Activated CD4-positive, alpha-beta T cell treated with anti-CD3 and anti-CD28 coated beads, Interleukin-10, Interleukin-2, amounts not matched to agents 100 ng/mL and 50 ng/mL, durations not matched to agents 16 hours and 8 hours (primary cell): ENCODE measurements at places on chromosomes 7 and 10.

- DNase-seq, result peak; percentile 5
Observed at GRCh38 chr7:120273476-120273975, 551 bp downstream of the KCND2 start.

DNA sequence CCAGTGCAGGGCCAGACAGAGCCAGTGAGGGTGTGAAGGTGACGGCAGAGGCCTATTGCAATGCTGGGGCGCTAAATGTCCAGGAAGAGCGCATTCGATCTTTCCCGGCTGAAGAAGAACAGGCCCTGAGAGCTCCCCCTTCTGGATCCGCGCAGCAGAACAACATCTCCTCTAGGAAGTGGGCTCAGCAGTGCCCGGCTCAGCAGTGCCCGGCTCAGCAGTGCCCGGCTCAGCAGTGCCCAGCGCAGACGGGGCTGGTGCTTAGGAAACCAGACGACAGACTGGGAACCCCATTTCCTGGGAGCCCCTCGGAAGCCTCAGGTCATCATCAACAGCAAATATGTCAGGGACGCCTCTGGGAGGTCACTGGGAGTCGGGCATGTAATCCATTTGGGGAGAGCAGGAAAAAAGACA is 4.7 kb upstream of the NOS3 start:
- DNase-seq, result peak; percentile 57

GRCh38 chr7:149569726-149570422 is 72.3 kb upstream of the ZNF746 start:
- no peak for DNase-seq

DNA sequence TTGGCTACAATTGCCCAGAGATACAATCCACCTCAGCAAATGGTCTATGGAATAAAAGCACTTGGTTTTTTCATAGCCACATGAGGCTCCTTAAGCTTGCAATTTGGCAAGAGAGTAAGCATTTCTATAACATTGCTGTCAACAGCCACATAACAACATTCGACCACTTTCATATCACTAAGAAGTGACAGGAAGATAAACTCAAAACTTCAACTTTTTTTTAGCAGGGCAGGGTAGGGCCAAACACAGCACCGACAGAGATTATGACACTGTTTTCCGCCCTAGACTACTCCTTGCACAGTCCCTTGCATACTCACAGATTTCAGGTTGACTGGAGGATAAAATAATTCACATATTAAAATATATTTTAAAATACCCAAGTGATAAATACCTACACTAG is 185.4 kb downstream of the JAZF1 start:
- DNase-seq, result no peak

GRCh38 chr7:28609608-28610007 is 197.3 kb downstream of the CREB5 start:
- DNase-seq, result no peak

DNA sequence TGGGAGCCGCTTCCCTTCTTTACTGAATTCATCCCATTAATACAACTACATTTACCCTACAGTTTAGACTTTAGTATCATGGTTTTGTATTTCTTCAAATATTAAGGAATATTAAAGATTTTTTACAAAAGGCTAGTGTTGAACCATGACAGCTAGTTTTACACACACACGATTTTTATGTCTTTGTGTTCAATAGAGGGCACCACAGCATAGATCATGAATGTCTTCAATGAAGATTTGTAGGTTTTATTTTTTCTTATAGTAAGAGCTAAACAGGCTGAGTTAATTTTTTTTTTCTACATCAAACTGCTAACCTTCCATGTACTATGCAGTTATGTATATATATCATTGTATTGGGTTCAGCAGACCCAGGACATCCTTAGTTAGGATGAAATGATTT is 76.9 kb downstream of the SNX10 start:
- no peak for DNase-seq

DNA sequence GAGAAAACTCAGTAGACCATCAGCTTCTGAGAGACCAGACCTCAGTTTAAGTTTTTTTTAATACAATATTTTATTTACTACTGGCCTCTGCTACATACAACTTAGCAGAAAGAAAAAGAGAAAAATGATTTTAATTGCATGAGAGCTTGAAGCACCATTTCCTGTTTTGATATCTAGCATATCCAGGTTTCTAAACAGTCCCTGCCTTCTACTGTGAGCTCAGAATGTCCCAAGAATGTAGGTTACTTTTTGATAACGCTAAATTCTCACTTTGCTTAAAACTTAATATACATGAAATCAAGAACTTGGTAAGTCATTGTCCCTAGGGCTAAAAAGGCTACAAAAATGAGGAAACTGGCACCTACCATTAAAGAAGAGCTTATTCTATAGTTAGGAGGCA is 7.0 kb downstream of the TMEM243 start:
- DNase-seq, result no peak

DNA sequence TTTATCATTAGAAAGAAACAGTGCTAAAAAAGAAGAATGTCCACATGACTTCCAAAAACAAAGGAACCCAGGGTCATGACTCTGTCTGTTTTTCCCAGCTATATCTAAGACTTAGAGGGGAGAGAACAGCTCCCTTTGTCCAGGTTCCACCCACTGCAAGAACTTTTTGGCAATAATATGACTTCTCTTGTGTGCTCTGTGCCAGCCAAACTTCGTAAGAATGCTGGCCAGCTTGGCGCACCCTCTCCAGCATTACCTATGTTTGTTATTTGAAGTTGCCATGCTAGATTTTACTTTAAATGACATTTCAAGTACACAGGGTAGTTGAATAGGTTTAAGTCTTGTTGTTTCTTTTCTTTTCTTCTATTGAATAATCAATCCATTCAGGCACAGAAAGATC is 371.4 kb downstream of the KCNMA1 start:
- DNase-seq, result no peak

DNA sequence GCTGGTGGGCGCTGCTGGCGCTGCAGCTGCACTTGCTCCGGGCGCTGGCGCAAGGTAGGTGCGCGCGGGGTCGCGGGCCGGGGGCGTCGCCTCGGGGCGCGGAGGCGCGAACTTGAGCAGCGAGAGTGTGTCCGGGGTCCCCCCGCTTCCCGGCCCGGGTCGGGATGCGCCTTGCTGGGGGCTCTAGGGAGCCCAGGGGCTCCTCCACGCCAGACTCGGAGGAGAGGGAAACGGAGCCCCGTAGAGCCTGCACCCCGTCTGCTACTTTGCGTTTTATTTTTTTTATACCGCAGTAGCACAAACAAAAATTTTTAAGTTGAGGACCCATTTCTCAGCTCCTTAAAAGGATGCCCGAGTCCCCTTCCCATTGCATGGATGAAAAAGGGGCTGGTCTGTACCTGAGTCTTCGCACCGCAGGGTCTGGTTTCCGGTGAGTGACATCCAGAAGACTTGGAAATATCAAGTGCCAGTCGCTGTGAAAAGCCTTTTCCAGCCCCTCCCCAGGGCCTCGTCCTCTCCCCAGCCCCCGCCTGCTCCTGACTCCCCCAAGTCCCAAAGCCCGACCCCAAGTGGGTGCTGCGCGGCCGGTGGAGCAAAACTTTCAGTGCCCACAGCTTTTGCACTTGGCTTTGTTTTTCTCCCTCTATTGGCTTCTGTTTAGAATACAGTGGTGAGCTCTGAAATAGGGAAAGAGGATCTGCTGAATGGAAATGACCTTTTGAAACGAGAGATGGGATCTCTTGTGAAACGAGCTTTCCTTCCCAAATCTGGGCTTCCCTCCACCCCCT is 973 bp downstream of the SDK1 start:
- peak; percentile 5 for DNase-seq

GRCh38 chr7:149785402-149785801 is 12.0 kb upstream of the ZNF467 start:
- no peak for DNase-seq

GRCh38 chr10:112585960-112586359 is 138.9 kb downstream of the VTI1A start:
- DNase-seq, result no peak
